ENCODE measurements at places on chromosomes 5 and 9. TPM values are rescaled to one million over a fixed set of nuclear protein-coding genes. Genes with fewer than 3 reads are reported as not detected.

Gene ZNF79
- 6.1 TPM for total RNA-seq

Gene FBP2
- 0.54 TPM for total RNA-seq

Gene MXD3
- total RNA-seq = 2.0 TPM

Gene SMAD5
- total RNA-seq = 42.0 TPM

Measured in Right ventricle myocardium inferior (tissue), 1 donor.